Lower lobe of right lung (tissue), 2 donors: ENCODE measurements at places on chromosomes 4 and X. TPM values are rescaled to one million over a fixed set of nuclear protein-coding genes. Genes with fewer than 3 reads are reported as not detected.

The PLK4 gene
- total RNA-seq = 2.0 TPM

The USP27X gene
- 3.1 TPM for total RNA-seq

The TLR2 gene
- total RNA-seq = 102 TPM

The HS6ST2 gene
- total RNA-seq = 0.92 TPM

The TCEAL5 gene
- not detected for total RNA-seq

The DCAF12L1 gene
- not detected for total RNA-seq

- H3K4me3 ChIP-seq = no peak overlapping the region
- no peaks in the 10 kb centered on the region for H3K4me1 ChIP-seq
- H3K36me3 ChIP-seq = peaks cover 4% of the 10 kb centered on the region
- no peak for DNase-seq
These were observed 66.5 kb downstream of the CLCN4 start for GRCh38 chrX:10223276-10223675.

DNA sequence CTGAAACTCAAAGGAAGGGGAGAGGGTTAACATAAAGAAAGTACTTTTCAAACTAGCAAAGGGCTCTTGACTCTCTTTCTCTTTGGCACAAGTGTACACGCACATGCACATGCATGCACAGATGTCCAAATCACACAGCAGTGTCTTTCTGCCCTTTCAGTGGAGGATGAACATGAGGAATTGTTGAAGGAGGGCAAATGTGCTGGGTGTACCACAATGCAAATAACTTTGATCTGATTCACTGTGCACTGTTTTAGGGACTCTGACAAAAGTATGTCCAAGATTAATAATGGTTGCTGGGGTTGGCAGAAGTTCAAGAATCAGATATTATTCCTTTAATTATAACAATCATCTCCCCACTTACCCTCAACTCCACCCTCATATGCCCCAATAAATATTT lies 93.8 kb downstream of the GPC4 start:
- no peak for DNase-seq
- H3K36me3 ChIP-seq = no peaks in the 10 kb centered on the region
- no peak overlapping the region for H3K27ac ChIP-seq
- no peaks in the 10 kb centered on the region for H3K27me3 ChIP-seq
- H3K4me3 ChIP-seq = no peak overlapping the region
- H3K4me1 ChIP-seq = no peaks in the 10 kb centered on the region

DNA sequence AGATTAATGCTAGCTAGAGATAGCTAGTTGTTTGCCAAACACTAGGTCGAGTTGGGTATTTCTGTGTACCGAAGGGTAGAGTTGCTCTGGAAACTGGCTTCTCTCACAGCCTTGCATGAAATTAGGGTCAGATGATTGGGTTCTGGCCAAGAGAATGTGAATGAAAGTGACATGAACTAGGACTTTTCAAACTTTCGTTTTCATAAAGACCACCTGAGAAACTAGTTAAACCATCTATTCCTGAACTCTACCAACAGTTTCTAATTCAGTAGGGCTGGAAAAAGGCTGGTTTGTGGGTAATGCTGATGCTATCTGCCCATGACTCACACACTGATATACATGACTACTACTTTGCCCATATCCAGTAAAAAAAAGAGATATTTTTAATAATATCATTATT lies 157.6 kb downstream of the GASK1B start:
- no peak for DNase-seq
- H3K27me3 ChIP-seq = no peaks in the 10 kb centered on the region
- no peaks in the 10 kb centered on the region for H3K36me3 ChIP-seq
- no peak overlapping the region for H3K27ac ChIP-seq

- peak overlapping the region; percentile 40 for H3K4me3 ChIP-seq
- H3K36me3 ChIP-seq = no peaks in the 10 kb centered on the region
- H3K4me1 ChIP-seq = no peaks in the 10 kb centered on the region
- no peak for DNase-seq
- H3K27me3 ChIP-seq = no peaks in the 10 kb centered on the region
These were observed 653 bp downstream of the BEX1 start for GRCh38 chrX:103063191-103063845.

DNA sequence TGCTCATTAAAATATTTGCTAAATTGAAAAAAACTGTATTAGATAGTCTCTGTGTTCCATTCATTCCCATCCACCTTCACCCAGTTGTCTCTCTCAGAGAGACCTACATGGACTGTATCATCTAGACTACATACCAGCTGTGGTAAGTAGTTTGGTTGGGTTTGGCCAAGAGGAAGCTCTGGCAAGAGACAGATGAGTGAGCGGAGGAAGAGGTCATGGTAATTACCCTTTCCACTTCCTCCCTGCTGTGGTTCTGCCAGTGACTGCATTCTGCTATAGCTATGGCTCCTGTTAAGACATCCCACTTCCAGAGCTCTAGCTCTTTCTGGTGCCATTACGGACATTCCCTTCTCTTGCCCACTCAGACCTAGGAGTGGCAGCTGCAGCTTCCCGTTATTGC lies 239.0 kb upstream of the MID1 start:
- no peak for DNase-seq
- no peaks in the 10 kb centered on the region for H3K36me3 ChIP-seq
- no peaks in the 10 kb centered on the region for H3K27me3 ChIP-seq
- no peak overlapping the region for H3K27ac ChIP-seq

DNA sequence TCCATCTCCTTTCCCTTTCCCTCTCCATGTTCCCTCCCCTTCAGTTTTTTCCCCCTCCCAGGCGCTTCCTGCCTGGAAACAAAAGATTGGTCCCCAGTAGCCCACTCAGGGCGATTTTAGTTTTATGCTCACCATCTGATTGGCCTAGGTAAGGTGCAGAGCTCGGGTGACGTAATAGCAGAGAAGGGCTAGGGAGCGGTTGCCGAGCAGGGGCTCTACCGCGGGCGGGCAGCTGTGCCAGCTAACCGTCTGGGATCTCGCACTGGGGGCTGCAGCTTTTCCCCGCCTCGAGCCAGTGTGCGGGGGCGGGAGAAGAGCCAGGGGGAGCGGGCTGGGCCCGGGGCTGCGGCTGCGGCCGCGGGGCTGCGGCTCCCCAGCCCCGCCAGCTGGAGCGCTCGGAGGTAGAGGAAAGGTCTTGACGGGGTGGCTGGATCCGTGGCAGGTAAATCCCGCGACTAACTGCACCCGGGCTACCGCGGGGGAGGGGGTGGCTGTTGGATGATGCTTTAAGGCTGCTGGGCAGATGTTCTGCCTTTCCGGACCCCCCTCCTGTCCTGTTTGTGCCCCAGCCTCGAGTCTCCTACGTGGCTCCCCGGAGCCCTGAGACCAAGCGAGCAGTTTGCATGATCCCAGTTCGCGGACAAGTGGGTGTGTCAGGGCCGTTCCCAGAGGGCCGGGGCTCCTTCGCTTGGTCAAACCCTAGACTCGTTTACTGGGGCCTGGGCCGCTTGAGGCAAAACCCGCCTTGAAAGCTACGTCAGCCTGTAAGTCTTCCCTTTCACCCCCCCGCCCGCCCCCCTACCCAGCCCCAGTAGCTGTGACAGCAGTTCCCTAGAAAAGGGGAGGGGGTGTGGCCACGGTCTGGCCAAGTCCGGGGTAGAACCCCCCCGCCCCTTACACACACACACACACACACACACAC lies at the start of gene PAK3:
Gene PAK3, plus strand, starts transcription at position 218 of the 922 bp plus-strand sequence. CDS start 26,913 bp downstream, outside the sequence.
- H3K4me1 ChIP-seq = no peaks in the 10 kb centered on the region
- no peaks in the 10 kb centered on the region for H3K36me3 ChIP-seq
- peak within 1 kb of the TSS; percentile 50 for H3K4me3 ChIP-seq
- H3K27ac ChIP-seq = no peak within 1 kb of the TSS
- no peaks in the 10 kb centered on the region for H3K27me3 ChIP-seq

GRCh38 chrX:39670281-39670680 lies 427.5 kb downstream of the BCOR start:
- no peaks in the 10 kb centered on the region for H3K27me3 ChIP-seq
- no peaks in the 10 kb centered on the region for H3K36me3 ChIP-seq
- H3K27ac ChIP-seq = no peak overlapping the region
- DNase-seq = no peak

GRCh38 chrX:38178396-38178795 lies 42.3 kb downstream of the SRPX start:
- no peak overlapping the region for H3K4me3 ChIP-seq
- H3K27ac ChIP-seq = no peak overlapping the region
- DNase-seq = no peak

DNA sequence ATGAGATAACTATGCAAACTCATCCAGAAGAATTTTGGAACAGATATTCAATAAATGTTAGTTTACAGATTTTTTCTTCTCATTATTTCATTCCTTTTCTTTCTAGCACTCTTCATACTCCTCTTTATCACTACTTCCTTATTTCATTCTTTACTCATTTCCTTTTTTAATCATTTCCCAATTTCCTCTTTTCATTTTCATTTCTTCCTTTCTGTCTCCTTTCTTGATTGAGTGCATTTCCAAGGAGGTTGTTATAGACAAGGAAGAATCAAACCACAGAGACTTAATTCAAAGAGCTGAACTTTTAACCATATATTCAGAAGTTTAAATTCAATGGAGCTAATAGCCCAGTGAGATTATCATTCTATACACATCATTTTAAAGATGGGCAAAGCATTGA lies 600.7 kb downstream of the ARAP2 start:
- no peaks in the 10 kb centered on the region for H3K36me3 ChIP-seq
- H3K4me1 ChIP-seq = no peaks in the 10 kb centered on the region
- H3K27ac ChIP-seq = no peak overlapping the region

DNA sequence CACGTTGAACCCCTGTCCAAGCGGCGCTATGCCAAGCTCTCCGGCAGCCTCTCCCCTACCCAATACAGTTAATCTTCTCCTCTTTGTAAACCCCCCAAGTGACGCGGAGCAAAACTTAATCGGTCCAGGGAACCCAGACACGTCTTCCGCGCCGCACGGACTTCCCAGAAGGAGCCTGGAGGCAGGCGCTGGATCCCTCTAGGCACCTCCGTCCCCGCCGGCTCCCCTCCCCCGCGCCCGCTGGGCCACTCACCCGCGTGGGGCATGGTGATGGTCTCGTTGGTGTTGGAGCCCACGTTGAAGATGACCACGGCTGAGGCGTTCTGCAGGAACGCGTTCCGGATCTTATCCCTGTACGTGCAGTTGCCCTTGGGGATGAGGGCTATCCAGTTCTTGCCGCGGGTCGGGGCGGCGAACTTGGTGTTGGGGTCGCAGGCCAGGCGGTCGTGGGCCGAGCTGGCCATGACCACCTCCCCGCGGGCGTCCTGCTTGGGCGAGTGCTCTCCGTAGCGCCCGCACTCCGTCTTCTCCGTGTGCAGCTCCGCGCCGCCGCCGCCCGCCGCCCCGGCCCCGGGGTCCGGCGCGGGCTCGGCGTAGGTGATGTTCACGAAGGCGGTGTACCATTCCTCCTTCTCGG lies 1.1 kb downstream of the RNF150 start:
- peaks cover 46% of the 10 kb centered on the region for H3K27me3 ChIP-seq
- H3K4me3 ChIP-seq = peak overlapping the region; percentile 77

GRCh38 chr4:151035328-151035727 lies 20.2 kb upstream of the LRBA start:
- H3K4me3 ChIP-seq = no peak overlapping the region
- H3K4me1 ChIP-seq = no peaks in the 10 kb centered on the region
- H3K36me3 ChIP-seq = no peaks in the 10 kb centered on the region
- no peaks in the 10 kb centered on the region for H3K27me3 ChIP-seq

GRCh38 chrX:48761674-48762471 lies at the start of gene GLOD5:
TSS of gene GLOD5 (plus strand) at chrX:48761747. CDS start at chrX:48761791, 44 bp downstream.
- H3K4me3 ChIP-seq = no peak within 1 kb of the TSS
- no peaks in the 10 kb centered on the region for H3K4me1 ChIP-seq
- H3K36me3 ChIP-seq = no peaks in the 10 kb centered on the region
- no peaks in the 10 kb centered on the region for H3K27me3 ChIP-seq
- DNase-seq = peak; percentile 72
- no peak within 1 kb of the TSS for H3K27ac ChIP-seq

DNA sequence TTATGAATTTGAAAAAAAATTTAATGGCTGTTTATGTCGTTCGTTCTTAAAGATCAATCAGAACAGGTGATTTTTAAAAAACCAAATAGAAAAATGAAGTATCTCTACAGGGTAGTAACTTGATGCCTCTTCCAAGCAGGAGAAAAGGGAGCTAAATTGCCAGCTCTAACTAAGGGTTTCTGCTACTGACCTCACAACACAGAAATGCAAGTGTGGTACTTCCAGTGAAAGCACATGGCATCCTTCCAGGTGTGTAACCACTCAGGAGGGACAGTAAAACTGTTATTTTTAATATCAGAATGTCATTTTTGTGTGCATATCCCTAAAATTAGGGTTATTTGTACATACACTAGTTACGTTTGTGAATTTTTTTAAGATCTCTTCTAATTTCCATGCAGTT lies 116.8 kb upstream of the ZCCHC13 start:
- no peak overlapping the region for H3K4me3 ChIP-seq
- H3K4me1 ChIP-seq = no peaks in the 10 kb centered on the region
- H3K27ac ChIP-seq = no peak overlapping the region
- DNase-seq = no peak
- H3K36me3 ChIP-seq = no peaks in the 10 kb centered on the region
- H3K27me3 ChIP-seq = no peaks in the 10 kb centered on the region
